ENCODE measurements at places on chromosomes 5 and 9. TPM values are rescaled to one million over a fixed set of nuclear protein-coding genes. Genes with fewer than 3 reads are reported as not detected.

Gene IFNE
- total RNA-seq: 1.0 TPM

Gene LRRC19
- total RNA-seq: not detected

Gene GARIN3
- total RNA-seq: not detected

Gene SLC1A1
- total RNA-seq: 50.5 TPM

Gene PRSS3
- total RNA-seq: not detected

Gene PDCD1LG2
- 0.78 TPM for total RNA-seq

Gene FOXD4L4
- total RNA-seq: 0.67 TPM

Gene GRM6
- not detected for total RNA-seq

Gene SPATA6L
- total RNA-seq: 14.3 TPM

Gene ANKRD34B
- not detected for total RNA-seq

Gene C9orf153
- total RNA-seq: 0.71 TPM

DNA sequence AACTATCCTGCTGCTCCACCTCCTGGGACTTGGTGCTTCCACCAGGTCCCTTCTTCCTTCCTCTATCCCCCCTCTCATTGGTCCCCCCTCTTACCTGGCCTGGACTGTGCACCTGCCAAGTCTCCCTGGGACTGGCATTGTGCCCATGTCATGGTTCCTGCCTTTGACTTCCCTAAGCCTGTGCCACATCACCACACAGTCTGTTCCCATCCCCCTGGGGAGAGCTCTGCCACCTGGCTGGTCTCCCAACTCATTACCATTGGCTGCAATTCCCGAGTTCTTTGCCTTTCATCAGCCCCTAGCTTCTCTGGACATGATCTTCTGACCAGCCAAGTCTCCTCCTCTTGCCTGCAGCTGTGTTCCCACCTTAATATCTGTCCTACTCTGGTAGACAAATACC lies 180.3 kb downstream of the SREK1 start:
- DNase-seq: peak; percentile 94

DNA sequence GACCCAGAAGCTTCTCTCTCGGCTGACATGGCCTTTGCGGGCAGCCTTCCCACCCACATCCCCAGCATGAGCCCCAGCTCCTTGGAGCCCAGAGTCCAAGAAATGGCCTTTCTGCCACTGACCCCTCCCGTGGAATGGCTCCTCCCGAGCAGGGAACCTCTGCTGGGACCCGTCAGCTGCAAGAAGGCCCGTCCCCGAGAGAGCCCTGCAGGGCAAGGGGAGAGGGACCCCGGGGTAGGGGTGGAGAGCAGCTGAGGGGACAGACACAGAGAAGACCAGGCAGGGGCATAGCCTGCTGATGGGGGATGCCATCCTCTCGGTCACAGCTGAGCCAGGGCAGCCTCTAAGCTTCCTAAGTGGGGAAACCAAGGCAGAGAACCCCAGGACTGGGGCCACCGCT lies 11.2 kb upstream of the NOTCH1 start:
- DNase-seq: no peak

DNA sequence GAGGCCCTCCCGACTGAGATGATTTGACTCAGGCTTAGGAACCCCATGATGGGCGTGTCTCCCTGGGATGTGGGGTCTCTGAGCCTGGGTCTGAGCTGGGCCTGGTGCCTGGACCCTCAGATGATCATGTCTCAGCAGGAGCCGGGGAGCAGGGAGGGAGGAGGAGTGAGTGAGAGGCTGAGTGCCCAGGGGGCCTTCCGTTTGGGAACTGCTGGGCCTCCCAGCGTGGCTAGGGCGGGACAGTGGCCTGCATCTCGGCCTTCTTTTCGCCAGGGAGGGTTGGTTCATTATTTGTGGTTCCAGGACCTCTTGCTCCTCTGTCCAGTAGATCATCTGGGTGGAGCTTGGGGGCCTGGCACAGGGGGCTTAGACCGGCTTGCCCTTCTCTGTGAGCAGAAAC lies 5.6 kb downstream of the PRRX2 start:
- no peak for DNase-seq

- no peak for DNase-seq
These were observed 515.9 kb downstream of the RAB3C start for GRCh38 chr5:59098743-59099142.

DNA sequence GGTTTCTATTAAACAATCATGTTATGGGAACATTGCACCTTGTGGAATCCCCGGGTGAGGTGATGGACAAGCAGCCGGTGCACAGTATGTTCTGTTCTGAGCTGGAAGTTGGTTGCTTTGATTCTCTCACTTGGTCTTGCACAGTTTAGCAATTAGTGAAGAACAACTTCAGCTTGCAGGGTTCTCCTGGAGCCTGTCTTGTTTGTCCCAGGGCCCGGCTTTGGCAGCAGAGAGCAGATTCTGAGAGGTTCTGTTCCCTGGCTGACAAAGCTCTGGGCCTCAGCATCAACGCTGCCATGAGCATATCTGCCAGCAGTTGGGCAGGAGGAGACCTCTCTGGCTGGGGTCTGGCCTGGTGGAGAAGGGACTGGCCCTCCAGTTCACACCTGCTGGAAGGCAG lies 16.9 kb downstream of the GADD45G start:
- peak; percentile 84 for DNase-seq

GRCh38 chr9:99076483-99077171 lies 28.3 kb upstream of the TGFBR1 start:
- DNase-seq: no peak

DNA sequence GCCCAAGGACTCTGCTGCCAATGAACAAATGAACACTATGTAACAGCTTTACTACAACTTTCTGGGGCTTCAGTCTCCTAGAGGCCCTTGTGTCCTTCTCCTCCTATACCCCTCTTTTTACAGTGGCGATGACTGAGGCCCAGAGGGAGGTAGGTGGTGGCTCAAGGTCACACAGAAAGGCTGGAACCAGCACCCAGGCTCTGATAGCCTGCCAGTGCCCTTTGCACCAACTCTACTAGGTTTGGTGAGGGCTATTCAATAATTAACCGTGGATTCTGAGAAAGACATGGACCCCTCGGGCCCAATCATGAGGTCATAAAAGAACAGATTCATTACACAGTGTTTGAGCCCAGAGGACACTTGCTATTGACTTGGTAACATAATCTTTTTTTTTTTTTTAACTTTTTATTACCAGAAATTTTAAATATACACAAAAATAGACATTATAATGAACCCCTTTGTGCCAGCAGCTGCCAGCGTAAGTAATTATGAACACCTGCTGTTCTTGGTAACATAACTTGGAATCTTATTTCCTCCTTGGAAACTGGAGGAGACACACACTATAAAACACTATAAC lies 6.1 kb upstream of the ALDH1B1 start:
- DNase-seq: no peak

DNA sequence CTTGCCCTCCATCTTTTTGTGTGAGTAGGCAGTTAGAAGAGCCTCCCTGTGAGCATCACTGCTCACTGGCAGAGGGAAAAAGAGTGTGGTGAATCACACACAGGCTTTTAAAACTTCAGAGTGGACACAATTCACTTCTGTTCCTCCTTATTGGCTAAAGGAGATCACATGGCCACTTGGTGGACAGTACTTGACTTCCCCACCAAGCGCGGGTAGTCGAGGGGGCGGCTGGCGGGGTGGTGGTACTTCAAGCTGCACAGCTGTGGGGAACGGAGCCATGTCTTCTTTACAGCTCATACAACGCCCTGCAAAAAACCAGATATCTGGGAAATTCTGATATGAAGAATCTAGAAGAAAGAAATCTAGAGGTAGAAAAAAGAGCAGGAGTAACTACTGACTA lies 95.4 kb downstream of the PAM start:
- DNase-seq: no peak

- no peak for DNase-seq
These were observed 589.1 kb upstream of the ADAMTS16 start for GRCh38 chr5:4551034-4551433.

DNA sequence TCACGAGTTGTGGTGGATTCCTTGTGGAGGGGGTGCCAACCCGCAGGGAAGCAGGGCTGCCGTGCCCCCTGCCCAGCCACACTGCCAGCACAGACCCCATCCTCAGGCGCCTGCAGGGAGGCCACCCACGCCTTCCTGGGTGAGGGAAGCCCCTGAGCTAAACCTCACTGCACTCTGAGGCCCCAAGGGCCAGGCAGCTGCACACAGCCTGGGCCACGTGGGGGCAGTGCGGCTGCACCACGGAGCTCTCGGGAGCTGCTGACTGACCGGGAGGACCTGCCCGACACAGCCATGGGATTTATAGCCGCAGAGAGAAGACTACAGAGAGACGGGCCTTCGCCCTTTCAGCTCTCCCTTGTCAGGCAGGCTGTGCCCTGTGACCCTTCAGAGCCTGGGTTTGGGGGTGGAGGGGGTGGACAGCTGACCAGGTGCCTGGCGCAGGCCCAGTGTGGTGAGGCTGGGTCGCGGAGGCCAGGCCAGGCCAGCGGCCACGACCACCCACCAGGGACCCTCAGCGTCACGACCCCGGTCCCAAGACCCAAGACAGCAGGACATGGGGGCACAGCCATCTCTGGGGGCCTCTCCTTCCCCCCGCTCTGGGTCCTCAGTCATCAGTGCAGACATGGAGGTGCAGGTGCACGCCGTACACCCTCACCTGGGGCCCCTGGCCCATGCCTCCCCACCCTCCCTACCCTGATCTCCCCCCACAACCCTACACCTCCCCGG lies 4.3 kb upstream of the AHRR start:
- no peak for DNase-seq

DNA sequence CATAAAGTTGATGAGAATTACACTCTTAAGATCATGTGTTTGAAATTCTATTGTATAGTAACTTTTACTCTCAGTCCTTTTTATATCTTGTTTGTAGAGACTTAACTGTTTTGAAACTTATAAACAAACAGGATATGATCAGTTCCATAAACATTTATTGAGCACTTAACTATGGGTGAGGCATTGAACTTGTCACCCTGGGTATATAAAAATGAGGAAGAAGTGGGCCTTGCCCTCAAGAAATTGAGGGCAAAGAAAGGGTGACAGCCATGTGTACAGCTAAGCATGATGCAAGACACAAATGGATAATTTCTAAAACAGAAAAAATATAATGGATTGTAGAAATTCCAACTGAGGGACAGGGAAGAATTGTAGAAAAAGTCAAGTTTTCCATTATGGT lies 15.7 kb downstream of the UNC13B start:
- no peak for DNase-seq

DNA sequence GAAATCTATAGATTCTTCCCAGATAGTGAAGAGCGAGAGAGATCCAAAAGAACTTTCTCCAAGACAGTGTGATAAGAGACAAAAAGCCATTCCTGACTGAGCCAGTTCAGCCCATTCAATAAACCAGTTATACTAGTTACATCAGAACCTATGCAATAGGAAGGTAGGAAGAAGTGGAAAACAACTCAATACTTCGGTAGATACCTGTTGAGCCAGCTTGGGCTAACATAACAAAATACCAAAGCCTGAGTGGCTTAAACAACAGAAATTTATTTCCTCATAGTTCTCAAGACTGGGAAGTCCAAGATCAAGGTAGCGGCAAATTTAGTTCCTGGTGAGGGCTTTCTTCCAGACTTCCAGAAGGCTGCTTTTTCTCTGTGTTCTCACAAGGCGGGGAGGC lies 214.5 kb upstream of the GRAMD2B start:
- DNase-seq: no peak

GRCh38 chr5:41517909-41518308 lies 7.5 kb upstream of the PLCXD3 start:
- no peak for DNase-seq

- DNase-seq: no peak
These were observed 18.6 kb upstream of the PLIN2 start for GRCh38 chr9:19145881-19146280.

DNA sequence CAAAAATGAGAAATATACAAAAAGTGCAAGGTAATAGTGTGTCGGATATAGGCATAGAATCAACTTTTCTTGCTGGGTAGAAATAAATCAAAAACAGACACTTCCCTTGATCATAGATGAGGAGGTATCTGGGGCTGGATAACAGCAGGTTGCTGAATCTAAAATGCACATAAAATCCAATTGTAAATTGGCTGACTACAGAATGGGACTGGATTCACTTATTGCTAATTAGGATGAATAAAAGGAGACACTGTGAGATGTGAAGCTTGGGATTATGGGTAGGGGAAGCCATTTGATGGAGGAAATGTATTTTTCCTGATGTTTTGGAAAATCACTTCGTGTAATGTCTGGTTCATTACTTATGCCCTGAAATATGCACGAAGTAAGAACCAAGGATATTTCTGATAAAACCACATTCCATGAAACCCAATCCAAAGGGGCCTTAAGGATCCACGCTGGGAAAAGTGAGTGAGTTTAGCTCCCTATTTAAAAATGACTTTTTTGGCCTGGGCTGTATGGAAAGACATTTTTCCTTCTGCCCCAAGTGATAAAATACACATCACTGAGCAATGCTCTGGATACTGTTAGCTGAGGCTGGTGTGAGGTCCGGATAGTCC lies 136.1 kb downstream of the MARCHF11 start:
- DNase-seq: no peak

- DNase-seq: no peak
These were observed 109.3 kb downstream of the DCP2 start for GRCh38 chr5:113085880-113086409.

DNA sequence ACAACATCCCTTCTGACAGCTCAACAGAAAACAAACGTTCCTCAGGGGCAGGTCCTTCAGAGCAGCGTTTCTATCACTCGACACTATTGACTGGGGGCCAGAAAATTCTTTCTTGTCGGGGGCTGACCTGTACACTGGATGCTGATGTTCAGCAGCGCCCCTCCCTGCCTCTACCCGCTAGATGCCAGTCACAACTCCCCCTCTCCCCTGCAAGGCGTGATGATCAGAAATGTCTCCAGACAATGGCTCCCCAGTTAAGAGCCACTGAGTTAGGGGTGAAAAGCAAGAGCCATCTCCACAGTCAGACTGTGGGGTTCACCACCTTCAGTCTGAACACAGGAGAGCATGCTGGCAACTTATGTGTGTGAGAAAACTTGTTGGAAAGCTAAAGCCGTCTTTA lies 39.8 kb downstream of the SERINC5 start:
- DNase-seq: no peak

- DNase-seq: peak; percentile 87
These were observed 16.8 kb upstream of the NSD1 start for GRCh38 chr5:177116631-177117373.

- no peak for DNase-seq
These were observed 4.8 kb downstream of the HSDL2 start for GRCh38 chr9:112384690-112385089.

DNA sequence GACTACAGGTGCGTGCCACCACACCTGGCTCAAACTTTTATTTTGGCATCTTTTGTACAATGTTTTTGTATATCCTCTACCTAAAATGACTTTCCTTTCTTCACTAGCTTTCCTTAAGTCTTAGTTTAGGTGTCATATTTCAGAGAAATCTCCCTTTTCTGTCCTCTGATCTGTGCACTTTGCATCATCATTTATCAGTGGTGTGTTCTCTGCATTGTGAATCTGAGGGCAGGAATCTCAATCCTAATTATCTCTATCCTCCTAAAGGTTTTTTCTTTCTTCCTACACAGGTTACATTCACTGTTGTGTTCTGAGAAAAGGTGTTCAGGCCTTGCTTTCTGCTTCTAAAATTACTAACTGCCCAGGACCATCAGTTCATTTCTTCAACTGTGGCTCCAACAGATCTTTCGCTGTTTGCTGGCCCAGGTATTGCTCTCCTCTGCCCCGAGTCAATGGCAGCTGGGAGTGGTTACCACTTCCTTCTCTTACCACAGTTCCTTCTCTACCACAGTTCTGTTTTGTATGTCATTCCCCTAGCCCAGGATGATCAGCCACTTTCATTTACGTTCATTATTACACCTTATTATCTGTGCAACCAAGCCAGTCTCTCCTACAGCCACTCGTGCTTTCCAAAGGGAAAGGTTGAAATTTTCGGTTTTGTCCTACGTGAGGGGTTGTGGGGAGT lies 14.0 kb downstream of the TGFBR1 start:
- DNase-seq: no peak

GRCh38 chr5:14424011-14424685 lies 157.4 kb upstream of the OTULINL start:
- no peak for DNase-seq

All from thyroid gland (tissue), 4 donors.